Spinal cord (tissue), 10 donors: ENCODE measurements at places on chromosomes 1 and 21. TPM values are rescaled to one million over a fixed set of nuclear protein-coding genes. Genes with fewer than 3 reads are reported as not detected.
A peak's percentile ranks its signal among the peaks of the same experiment; 100 is the strongest.

- no peak for DNase-seq
These were observed 12.1 kb downstream of the THRAP3 start for GRCh38 chr1:36236302-36236701.

SEC16B gene
- 3.7 TPM for total RNA-seq

BEND5 gene
- total RNA-seq: 9.1 TPM

DNA sequence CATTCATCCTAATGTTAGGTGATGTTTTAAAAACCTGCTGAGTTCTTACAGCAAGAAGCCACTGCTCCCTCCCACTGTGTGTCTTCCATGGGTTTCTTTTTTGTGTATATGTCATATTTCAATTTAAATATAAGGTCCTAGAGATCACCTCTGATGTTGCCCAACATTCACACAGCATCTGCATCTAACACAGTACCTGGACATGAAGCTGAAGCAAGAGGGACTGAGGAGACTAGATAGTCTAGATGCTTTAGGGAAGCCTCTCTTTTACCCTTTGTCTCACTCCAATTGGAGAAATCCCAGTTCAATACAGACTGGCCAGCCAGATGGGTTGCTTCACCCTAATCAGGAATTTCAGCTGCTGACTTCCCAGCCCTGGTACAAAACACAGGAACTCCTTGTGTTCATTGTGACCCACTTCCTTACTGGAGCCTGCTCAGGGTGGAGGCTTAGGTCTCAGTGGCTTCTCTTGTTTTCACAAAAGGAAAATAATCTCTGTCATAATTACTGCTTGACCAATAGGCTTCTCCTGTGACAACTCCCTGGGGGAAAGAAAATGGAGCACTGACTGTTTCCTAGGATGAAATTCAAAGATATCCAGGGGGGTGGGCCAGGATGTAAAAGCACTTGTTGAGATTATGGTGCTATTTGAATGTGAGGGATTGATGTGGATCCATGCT lies 17.3 kb downstream of the BTG2 start:
- DNase-seq: no peak

GRCh38 chr1:17869815-17870214 lies 114.7 kb downstream of the ACTL8 start:
- no peak for DNase-seq

- DNase-seq: no peak
These were observed 12.3 kb downstream of the OR2T11 start for GRCh38 chr1:248622570-248623001.

GRCh38 chr1:66984491-66984890 lies 59.7 kb downstream of the MIER1 start:
- DNase-seq: no peak

DNA sequence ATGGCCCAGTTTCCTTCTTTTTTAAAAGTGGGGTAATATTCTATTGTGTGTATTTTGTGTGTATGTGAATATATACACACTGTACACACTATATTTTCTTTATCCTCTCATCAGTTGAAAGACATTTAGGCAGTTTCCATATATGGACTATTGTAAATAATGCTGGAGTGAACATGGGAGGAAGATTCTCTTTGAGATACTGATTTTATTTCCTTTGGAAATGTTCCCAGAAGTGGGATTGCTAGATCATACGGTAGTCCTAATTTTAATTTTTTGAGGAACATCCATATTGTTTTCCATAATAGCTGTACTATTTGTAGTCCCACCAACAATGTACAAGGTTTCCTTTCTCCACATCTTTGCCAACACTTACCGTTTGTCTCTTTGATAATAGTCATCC lies 51.0 kb downstream of the F3 start:
- DNase-seq: no peak

DNA sequence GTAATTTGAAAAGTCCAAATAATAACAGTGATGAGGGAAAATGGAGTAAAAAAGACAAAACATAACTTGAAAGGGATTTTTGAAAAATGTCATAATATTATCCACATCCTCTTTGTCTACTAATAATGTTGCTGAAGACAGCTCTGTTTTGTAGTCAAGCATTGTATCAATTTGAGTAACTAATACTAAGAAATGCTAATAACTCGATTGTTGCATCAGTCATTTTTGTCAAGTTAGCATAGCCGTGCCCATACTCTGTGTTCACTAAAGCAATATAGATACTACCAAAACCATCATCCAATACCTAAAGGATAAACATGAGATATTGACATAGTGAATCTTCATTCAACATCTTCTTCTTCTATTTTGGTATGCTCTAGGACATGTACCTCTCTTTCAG lies 17.3 kb downstream of the PDC start:
- no peak for DNase-seq

DNA sequence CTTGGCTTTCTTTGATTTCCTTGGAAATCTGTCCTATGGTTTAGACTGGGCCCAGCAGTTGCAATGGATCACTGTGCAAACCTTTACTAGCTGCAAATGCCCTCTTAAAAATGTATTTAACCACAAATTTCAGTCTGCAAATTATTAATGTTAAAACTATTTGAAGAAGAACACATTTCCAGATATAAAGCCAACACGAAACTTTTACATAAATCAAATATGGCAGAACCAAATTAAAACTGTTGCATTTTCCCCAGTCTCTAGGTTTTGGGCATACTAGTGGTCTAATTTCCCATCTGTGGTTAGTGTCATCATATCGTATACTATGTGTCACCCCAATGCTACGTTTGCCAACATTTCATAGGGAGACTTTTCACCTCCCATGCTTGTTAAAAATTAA lies 52.3 kb downstream of the HMCN1 start:
- no peak for DNase-seq

DNA sequence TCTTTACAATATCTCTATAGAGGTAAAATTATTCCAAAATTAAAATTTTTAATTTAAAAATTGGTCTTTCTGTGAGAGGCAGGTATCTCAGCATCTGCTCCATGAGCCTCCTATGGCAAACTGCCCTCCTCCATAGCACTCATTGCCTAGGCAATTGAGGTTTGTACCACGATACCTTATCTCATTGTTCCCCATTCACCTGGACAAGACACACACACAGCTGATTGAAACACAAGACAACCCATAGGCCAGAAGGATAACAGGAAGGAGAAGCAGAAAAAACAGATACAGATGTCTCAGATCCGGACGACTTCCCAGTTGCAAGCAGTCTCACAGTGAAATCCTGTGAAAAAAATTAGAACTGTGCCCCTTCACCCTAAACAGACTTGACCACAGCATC lies 24.3 kb downstream of the RHBDL2 start:
- DNase-seq: no peak

ADAMTSL4 gene
- 7.7 TPM for total RNA-seq

FAM72D gene
- 1.6 TPM for total RNA-seq

DNA sequence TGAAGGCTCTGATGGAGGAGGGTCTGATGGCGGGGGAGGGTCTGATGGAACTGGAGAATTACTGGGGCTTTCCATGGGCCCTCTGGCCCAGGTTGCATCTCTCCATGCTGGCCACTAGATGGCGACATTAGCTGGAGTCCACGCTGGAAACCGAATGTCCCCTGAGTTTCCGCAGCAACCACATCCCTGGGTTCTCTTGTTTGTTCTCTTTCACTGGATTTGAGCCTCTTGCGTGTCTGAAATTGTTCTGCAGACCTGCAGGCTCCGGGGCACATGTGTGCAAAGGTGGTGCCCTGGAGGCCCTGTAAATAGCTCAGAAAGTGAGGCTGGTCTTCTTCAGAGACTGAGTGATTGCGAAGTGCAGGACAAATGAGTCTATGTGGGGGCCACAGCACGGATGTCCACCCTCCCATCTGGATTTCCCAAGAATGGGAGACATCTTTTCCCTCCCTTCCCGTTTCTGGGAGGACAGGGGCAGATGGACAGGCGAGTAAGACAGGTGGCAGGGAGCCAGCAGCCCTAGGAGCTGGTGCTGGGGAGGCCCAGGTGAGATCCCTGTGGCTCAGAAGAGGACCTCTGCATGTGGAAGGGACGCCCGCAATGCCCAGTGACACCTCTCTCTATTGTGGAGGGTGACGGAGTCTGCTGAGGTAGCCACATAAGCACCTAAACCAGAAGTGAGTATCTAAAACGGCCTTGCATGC lies 73.2 kb upstream of the ABCG1 start:
- DNase-seq: peak; percentile 94

- DNase-seq: no peak
These were observed 24.8 kb upstream of the RNF19B start for GRCh38 chr1:32989160-32990050.

GRCh38 chr1:197063212-197063611 lies 3.8 kb downstream of the F13B start:
- DNase-seq: no peak
